MCF 10A (cell line): ENCODE measurements at places on chromosomes 2 and 18. TPM values are rescaled to one million over a fixed set of nuclear protein-coding genes. Genes with fewer than 3 reads are reported as not detected.

SERPINB10 gene
- total RNA-seq = not detected in 2 replicates

TNP1 gene
- not detected in 2 replicates for total RNA-seq

FAM237A gene
- not detected in 2 replicates for total RNA-seq

CPO gene
- total RNA-seq = not detected in 2 replicates

SLC4A5 gene
- 0.12 and 0.70 TPM in 2 replicates for total RNA-seq

SPATA3 gene
- total RNA-seq = not detected in 2 replicates

RSAD2 gene
- 0.09 TPM in 1 of 2 replicates, not detected in the other for total RNA-seq

DNA sequence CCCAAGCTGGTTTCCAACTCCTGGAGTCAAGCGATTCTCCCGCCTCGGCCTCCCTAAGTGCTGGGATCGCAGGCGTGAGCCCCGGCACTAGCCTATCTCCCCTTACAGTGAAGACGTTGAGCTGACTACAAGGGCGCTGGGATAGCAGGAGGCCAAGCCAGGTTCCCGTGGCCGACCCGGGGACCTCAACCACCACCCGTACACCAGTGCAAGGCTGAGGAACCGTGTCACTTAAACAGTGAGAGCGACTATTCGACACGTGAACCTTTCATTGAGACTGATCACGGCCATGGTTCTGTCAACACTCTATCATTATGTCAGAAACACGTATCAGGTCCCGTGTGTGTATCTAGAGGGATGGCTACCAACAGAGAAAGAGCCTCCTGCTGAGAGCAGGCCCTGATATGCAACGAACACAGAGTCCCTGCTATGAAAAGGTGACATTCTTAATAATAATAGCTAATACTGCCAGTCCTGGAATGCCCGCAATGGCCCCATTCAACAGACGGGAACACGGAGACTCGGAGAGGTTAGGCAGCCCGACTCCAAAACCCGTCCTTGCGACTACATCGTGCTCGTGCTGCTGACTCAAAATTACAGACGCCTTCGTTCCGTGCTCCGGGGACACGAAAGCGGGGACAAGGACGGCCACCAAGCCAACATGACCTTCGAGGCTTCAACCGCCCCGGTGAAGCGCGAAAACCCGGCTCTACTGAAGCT lies 833 bp downstream of the AFG3L2 start:
- no peaks in the 10 kb centered on the region for H3K27me3 ChIP-seq
- peaks cover 29% of the 10 kb centered on the region for H3K4me1 ChIP-seq
- peak; percentile 45 for DNase-seq
- H3K4me3 ChIP-seq = peak overlapping the region; percentile 85
- peak overlapping the region; percentile 90 for H3K27ac ChIP-seq

- peaks cover 7% of the 10 kb centered on the region for H3K4me1 ChIP-seq
- no peak overlapping the region for H3K27ac ChIP-seq
- H3K4me3 ChIP-seq = no peak overlapping the region
- no peaks in the 10 kb centered on the region for H3K27me3 ChIP-seq
- H3K36me3 ChIP-seq = no peaks in the 10 kb centered on the region
Observed at GRCh38 chr2:215764441-215765048, 248.8 kb downstream of the MREG start.

GRCh38 chr2:130797493-130798435 lies 39.0 kb upstream of the ARHGEF4 start:
- H3K4me1 ChIP-seq = peaks cover 4% of the 10 kb centered on the region
- DNase-seq = peak; percentile 91
- H3K4me3 ChIP-seq = peak overlapping the region; percentile 67
- H3K27me3 ChIP-seq = no peaks in the 10 kb centered on the region
- H3K27ac ChIP-seq = no peak overlapping the region
- H3K36me3 ChIP-seq = no peaks in the 10 kb centered on the region

- no peak overlapping the region for H3K27ac ChIP-seq
- H3K27me3 ChIP-seq = no peaks in the 10 kb centered on the region
- no peaks in the 10 kb centered on the region for H3K36me3 ChIP-seq
- no peak for DNase-seq
- peaks cover 11% of the 10 kb centered on the region for H3K4me1 ChIP-seq
Observed at GRCh38 chr18:7304061-7304370, 73.1 kb downstream of the LRRC30 start.

DNA sequence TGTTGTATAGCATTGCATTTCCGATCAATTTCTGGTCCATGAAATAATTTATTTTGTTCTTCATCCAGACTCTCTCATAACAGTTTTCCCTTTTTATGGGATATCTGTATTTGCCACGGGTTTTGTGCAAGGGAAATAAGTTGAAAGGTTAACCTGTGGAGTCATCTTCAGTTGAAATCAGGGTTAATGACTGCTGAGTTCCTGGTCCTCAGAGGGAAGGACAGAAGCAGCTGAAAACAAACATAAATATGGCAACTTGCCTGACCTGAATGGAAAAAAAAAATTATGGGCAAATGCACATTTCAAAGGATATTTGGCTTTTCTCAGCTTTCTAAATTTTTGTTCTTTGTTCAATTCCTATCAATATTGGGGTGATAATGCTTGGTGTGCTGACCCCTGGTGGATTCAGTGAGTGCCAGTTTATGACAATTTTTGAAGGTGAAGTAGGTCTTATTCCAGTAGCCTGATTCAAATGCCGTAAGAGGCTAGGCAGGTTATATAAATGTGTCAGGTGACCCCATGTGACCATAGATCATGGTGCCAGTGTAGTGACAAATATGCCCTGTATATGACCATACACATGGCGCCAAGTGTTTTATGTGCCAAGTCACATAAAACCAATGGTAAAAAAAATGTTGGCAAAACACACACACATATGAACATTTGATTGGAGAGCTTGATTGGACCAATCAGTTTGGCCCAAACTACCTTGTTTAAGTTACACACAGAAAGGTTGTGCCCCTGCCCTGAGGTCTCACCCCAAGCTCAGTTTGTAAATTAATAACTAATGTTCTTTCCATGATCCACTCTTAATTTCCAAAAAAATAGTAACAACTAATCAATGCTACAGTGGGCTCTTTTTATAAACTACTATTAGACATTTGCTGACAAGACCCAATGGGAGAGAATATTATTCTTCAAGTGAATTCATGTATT lies 47.6 kb upstream of the FAM124B start:
- no peak overlapping the region for H3K27ac ChIP-seq
- DNase-seq = peak; percentile 43
- no peak overlapping the region for H3K4me3 ChIP-seq
- no peaks in the 10 kb centered on the region for H3K4me1 ChIP-seq

GRCh38 chr2:17495590-17495989 lies 22.6 kb downstream of the RAD51AP2 start:
- no peak overlapping the region for H3K27ac ChIP-seq
- H3K4me1 ChIP-seq = no peaks in the 10 kb centered on the region
- H3K36me3 ChIP-seq = no peaks in the 10 kb centered on the region

GRCh38 chr2:214410918-214411554 lies at the start of gene VWC2L:
Gene VWC2L (plus strand): TSS chr2:214411054. CDS start chr2:214414194, 3,140 bp downstream.
- H3K4me1 ChIP-seq = peaks cover 5% of the 10 kb centered on the region
- no peaks in the 10 kb centered on the region for H3K27me3 ChIP-seq
- H3K36me3 ChIP-seq = no peaks in the 10 kb centered on the region
- no peak within 1 kb of the TSS for H3K4me3 ChIP-seq

DNA sequence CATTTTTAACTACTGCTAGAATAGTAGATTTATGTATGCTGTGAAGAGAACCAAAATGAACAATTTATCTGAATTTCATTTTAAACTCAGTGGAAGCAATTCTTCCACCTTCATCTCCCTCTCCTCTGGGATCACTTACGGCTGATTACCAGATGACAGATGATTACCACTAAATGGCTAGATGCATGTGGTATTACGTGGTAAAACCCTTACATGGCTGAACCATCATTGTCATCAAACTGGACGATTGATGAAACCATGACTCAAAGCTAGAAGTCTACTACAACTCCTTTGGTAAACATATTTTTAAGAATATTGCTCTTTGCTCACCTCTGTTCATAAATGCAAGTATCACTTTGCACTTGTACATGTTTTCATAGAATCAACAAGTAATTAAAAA lies 48.5 kb upstream of the DOCK10 start:
- DNase-seq = no peak
- no peaks in the 10 kb centered on the region for H3K27me3 ChIP-seq
- no peaks in the 10 kb centered on the region for H3K36me3 ChIP-seq
- H3K4me1 ChIP-seq = no peaks in the 10 kb centered on the region

- peaks cover 10% of the 10 kb centered on the region for H3K4me1 ChIP-seq
- no peaks in the 10 kb centered on the region for H3K36me3 ChIP-seq
- no peak overlapping the region for H3K4me3 ChIP-seq
Observed at GRCh38 chr2:207284556-207285472, 119.1 kb upstream of the KLF7 start.

DNA sequence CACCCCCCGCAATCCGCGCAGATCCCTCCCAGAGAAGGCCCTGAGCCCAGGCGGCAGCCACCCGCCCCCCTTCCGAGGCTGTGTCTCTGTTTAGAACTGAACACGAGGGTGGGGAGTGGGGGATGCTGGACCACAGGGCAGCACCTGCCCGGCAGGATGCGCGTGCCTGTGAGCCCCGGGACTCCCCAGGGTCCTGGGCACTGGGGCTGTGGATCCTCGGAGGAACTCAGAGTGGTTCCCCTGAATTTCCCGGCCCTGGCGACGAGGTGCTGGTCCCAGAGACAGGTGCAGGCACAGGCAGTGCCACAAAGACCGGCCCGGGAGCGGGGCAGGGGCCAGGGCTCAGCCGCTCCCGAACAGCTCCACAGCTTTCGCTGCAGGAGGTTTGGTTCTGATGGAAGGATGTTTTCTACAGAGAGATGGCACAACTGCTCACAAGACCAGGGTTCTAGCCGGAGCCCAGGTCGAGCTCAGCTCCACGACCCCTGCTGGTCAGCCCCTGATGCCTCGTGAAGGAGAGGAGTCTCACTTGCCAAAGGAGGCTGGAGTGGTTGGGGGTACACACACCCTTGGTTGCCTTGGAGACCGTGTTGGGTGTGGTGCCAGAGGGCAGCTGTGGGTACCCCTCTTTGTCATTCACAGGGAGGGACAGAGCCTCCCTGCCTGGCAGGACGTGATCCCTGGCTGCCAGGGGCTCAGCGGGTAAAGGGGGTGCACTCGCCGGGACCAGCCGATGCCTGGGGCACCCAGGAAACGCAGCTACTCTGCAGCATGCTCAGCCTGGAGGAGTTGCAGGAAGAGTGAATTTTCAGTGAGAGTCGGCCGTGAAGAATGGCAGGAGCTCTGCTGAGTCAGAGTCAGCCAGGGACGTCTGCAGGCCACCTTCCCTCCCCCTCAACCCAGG lies 4.4 kb upstream of the NEU4 start:
- H3K4me1 ChIP-seq = no peaks in the 10 kb centered on the region
- H3K27me3 ChIP-seq = no peaks in the 10 kb centered on the region
- no peaks in the 10 kb centered on the region for H3K36me3 ChIP-seq
- peak; percentile 6 for DNase-seq
- no peak overlapping the region for H3K4me3 ChIP-seq

- H3K4me3 ChIP-seq = no peak overlapping the region
- DNase-seq = no peak
- peaks cover 6% of the 10 kb centered on the region for H3K4me1 ChIP-seq
Observed at GRCh38 chr18:9766740-9767139, 58.6 kb downstream of the RAB31 start.

DNA sequence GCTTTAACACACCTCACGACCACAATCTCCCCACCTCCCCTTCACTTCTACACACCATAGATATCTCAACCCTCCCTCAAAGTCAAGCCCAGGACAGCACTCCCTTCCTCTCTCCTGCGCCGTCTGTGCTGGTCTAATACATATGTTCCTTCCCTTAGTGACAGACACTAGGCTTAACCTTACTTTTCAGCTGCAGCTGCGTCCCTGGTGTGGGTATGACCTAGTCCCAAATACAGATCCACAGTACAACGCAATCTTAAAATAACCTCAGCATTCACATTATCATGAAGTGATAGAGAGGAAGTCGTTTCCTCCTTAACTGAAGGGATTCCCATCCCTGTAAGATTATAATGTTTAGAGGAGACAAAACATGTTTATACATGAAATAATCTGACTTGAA lies 192.7 kb upstream of the TANK start:
- no peak for DNase-seq
- H3K4me1 ChIP-seq = peaks cover 13% of the 10 kb centered on the region
- H3K36me3 ChIP-seq = no peaks in the 10 kb centered on the region

GRCh38 chr2:188523919-188524318 lies 232.2 kb downstream of the GULP1 start:
- H3K4me3 ChIP-seq = no peak overlapping the region
- no peaks in the 10 kb centered on the region for H3K27me3 ChIP-seq
- H3K36me3 ChIP-seq = no peaks in the 10 kb centered on the region
- H3K27ac ChIP-seq = no peak overlapping the region
- H3K4me1 ChIP-seq = peaks cover 14% of the 10 kb centered on the region
- DNase-seq = no peak

DNA sequence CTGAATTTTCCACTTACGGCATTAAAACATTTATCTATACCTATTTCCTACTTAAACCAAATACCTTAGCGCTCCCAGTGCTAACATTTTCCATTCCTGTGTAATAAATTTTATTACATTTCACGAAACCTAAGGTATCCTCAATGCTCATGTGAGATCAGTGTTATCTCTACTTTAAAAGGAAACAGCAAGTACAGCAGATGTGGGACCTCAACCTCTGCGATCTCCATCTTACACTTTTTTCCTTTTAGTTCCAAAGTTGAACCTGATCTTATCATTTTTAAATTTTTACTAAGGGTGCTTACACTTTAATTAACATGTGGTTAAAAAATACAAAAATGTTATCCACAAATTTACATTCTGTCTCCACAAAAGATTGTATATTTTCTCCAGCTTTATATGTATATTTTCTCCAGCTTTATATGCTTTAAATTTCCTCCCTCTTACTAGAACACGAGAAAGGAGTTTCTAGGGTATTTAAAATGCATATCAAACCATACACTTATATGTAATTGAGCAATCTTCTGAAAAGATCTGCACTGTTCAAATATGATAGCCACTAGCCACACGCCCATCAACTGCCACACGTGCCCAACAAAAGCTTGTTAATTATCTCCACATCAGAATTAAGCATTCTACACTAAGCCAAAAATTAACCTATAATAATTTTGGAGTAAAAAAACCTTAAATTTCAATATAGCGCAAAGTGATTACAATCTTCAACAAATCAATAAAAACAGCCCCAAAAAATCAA lies 38.1 kb downstream of the MBOAT2 start:
- peaks cover 6% of the 10 kb centered on the region for H3K4me1 ChIP-seq
- H3K36me3 ChIP-seq = no peaks in the 10 kb centered on the region
- H3K27ac ChIP-seq = no peak overlapping the region
- DNase-seq = no peak
- no peak overlapping the region for H3K4me3 ChIP-seq
- no peaks in the 10 kb centered on the region for H3K27me3 ChIP-seq

DNA sequence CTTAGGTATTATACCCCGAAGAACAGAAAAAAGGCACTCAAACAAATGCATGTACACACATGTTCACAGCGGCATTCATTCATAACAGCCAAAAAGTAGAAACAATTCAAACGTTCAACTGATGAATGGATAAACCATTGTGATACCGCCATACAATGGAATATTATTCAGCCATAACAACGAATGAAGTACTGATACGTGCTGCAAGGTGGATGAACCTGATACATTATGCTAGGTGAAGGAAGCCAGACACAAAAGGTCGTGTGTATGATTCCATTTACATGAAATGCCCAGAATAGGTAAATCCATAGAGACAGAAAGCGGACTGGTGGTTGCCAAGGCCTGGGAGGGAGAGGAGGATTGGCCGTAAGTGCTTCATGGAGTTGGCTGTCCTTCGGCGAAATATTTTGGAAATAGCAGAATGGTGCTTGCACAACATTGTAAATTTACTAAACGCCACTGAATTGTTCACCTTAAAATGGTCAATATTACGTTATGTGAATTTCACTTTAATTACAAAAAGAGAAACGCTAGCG lies 750 bp upstream of the RMP24 start:
- peaks cover 32% of the 10 kb centered on the region for H3K36me3 ChIP-seq
- H3K4me1 ChIP-seq = peaks cover 32% of the 10 kb centered on the region
- peak overlapping the region; percentile 97 for H3K27ac ChIP-seq
- peak overlapping the region; percentile 93 for H3K4me3 ChIP-seq
- no peak for DNase-seq

GRCh38 chr18:4455113-4455811 lies at the start of gene DLGAP1:
Gene DLGAP1 (minus strand): TSS chr18:4455307.
- H3K27me3 ChIP-seq = peaks cover 14% of the 10 kb centered on the region
